Eye (tissue), 1 donor: ENCODE measurements at places on chromosomes 12 and 14.
A peak's percentile ranks its signal among the peaks of the same experiment; 100 is the strongest.

DNA sequence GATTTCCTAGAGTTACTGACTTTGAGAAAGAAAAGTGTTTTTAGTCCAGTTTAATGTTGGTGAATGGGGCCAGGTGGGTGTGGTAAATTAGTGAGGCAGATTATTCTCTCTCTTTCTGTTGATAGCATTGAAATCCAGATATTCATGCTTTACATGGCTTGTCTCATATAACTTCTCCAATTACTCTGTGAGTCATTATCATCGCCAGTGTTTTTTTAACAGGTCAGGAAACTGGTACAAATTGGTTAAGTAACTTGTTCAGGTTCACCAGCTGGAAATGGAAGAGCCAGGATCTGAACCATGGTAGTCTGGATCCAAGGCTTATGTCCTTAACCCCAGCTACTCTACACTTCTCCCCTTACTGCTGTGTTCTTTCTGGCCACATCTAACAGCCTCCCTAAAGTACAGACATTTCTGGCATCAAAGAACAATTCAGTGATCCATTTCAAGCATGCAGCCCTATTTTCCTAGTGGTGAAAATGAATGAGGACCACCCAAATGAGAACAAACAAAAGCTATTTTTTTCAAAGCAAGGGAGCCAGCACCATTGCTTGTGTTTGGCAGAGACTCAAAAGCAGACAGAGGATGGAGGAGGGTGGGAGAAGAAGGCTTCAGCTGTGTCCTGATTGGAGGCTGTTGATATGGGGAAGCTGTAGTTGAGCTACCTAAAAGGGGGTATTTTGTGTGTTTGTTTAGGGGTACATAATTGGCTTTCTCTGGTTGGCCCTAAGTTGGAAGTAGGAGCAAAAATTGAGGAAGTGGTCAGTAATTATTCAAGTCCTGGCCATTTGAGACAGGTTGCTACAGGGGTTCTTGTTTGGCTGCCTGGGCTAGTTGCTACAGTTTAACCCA, 1.7 kb downstream of the IRAK3 start:
- peak; percentile 16 for DNase-seq

GRCh38 chr14:89794096-89794495, 160.4 kb downstream of the EFCAB11 start:
- DNase-seq = no peak

DNA sequence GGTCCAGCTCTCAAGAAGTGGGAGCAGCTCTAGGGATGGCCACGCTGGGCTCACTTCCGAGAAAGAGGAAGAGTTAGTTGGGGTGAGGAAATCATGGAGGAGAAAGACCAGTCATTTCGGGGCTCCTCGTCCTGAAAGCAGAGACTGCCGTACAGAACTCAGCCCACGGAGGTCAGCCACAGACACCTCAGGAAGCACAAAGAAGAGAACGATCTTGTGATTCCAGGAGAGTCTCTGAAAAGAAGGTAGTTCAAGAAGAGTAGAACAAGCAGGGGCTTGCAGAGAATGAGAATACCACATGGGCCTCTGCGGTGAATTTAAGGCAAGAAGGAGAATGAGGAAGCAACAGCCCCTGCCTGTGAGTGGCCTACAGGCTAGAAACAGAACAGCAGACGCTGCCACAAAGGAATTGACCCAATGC, 311.9 kb downstream of the CACNA1C start:
- no peak for DNase-seq

GRCh38 chr12:25241167-25242020, 9.3 kb downstream of the KRAS start:
- peak; percentile 66 for DNase-seq

DNA sequence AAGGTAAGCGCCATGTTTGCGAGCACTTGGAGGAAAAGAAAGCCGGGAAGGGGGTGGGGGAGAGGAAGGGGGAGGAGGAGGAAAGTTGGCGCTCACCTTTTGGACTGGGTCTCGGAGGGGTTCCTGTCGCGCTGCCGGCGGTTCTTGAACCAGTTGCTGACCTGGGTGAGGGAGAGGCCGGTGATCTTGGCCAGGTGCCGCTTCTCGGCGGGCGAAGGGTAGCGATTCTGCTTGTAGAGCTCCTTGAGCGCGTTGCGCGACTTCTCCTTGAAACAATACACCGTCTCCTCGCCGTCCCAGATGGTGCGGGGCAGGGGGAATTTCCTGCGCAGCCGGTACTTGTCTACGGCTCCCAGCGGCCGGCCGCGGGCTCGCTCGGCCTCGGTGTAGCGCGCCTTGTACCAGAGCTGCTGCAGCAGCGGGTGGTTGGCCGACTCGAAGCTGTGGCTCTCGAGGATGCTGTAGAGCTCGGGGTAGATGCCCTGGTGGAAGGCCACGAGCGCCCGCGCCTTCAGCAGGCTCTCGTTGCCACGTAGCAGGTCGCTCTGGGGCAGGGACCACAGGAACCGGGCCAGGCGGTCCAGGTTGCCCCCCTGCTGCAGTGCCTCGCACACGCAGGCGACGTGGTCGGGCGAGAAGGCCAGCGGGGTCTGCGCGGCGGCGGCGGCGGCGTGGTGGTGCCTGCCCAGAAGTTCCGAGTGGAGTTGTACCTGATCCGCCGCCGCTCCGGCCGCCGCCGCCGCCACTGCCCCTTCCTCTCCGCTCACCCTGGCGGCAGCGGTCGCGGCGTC, 840 bp downstream of the SIX4 start:
- DNase-seq = peak; percentile 85

- no peak for DNase-seq
Measured at GRCh38 chr14:53047307-53048069, 96.6 kb upstream of the FERMT2 start.

DNA sequence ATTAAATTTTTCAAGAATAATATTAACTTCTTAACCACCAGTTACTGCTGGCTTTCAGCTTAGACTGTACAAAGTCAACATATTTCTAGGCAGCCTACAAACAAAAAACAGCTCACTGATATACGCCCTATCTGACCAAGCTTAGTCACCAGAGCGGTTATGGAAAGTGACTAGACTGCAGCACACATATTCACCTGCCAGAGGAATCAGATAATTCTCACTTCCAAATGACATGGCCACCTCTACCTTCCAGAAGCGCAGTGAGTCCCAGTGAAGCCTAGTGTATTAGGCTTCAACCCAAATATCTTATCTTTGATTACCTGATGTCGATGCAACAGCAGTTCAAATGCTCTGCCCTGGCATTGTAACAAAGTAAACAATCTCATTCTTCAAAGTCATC, 8.5 kb downstream of the STXBP6 start:
- DNase-seq = no peak
